ENCODE measurements at places on chromosomes 1 and 21. TPM values are rescaled to one million over a fixed set of nuclear protein-coding genes. Genes with fewer than 3 reads are reported as not detected.
A peak's percentile ranks its signal among the peaks of the same experiment; 100 is the strongest.

- H3K27ac ChIP-seq: no peak overlapping the region
- no peak overlapping the region for H3K4me3 ChIP-seq
- no peaks in the 10 kb centered on the region for H3K4me1 ChIP-seq
- H3K36me3 ChIP-seq: no peaks in the 10 kb centered on the region
- DNase-seq: peak; percentile 86
These were observed 65.9 kb downstream of the NDUFS5 start for GRCh38 chr1:39091845-39092645.

GRCh38 chr1:117572546-117572945 lies 33.3 kb upstream of the TENT5C start:
- peaks cover 17% of the 10 kb centered on the region for H3K4me1 ChIP-seq
- peak; percentile 77 for DNase-seq
- no peak overlapping the region for H3K27ac ChIP-seq
- peak overlapping the region; percentile 2 for H3K4me3 ChIP-seq
- H3K27me3 ChIP-seq: peaks cover 7% of the 10 kb centered on the region

- H3K27me3 ChIP-seq: no peaks in the 10 kb centered on the region
- H3K4me3 ChIP-seq: no peak overlapping the region
- no peak overlapping the region for H3K27ac ChIP-seq
- DNase-seq: no peak
- peaks cover 47% of the 10 kb centered on the region for H3K36me3 ChIP-seq
These were observed 100.2 kb upstream of the GNG4 start for GRCh38 chr1:235749755-235750300.

Gene ATAD3B
- total RNA-seq: 98.5 TPM

DNA sequence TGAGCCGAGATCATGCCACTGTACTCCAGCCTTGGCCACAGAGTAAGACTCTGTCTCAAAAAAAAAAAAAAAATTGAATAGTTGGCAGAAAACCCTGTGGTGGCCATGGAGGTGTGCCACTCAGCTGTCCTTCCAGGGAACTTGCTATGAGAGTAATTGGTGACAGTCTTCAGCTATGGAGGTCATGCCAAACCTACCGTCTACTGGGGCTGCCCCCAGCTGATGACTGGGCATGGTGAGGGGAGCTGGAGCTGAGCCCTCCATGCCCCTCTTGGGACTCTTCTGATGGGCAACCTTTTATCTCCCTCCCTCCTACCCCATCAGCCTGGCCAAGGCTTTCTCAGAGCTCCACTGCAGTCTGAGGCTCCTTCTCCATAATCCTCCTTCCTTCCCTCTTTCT lies 84.2 kb downstream of the RYR2 start:
- H3K27me3 ChIP-seq: no peaks in the 10 kb centered on the region
- DNase-seq: no peak
- H3K4me3 ChIP-seq: no peak overlapping the region

- no peaks in the 10 kb centered on the region for H3K27me3 ChIP-seq
- peaks cover 47% of the 10 kb centered on the region for H3K36me3 ChIP-seq
- H3K4me3 ChIP-seq: no peak overlapping the region
- H3K27ac ChIP-seq: peak overlapping the region; percentile 39
- DNase-seq: no peak
These were observed 11.9 kb downstream of the NIPAL3 start for GRCh38 chr1:24427545-24427862.

DNA sequence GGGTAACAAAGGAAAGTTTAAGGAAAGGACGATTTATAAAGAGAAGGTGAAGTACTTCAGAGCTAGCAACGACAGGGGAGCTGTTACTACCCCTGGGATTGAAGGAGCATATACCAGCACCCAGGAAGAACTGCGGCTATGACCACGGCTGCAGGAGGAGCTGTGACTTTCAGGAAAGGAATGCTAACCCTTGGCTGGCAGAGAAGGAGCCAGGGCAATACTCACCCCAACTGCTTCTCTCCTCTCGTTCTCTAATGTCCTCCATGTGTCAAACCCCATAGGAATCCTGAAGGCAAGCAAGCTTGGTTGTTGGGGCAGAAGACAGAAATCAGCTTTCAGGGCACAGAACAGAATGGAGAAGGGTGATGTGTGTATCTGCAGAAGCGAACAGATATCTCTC lies 120.5 kb downstream of the TMEM53 start:
- no peaks in the 10 kb centered on the region for H3K36me3 ChIP-seq
- H3K4me3 ChIP-seq: no peak overlapping the region
- H3K27me3 ChIP-seq: peaks cover 3% of the 10 kb centered on the region
- H3K27ac ChIP-seq: no peak overlapping the region
- DNase-seq: no peak
- H3K4me1 ChIP-seq: no peaks in the 10 kb centered on the region

GRCh38 chr1:59697150-59697800 lies 117.5 kb upstream of the HOOK1 start:
- H3K27me3 ChIP-seq: peaks cover under 1% of the 10 kb centered on the region
- peak overlapping the region; percentile 84 for H3K4me3 ChIP-seq
- H3K4me1 ChIP-seq: peaks cover 26% of the 10 kb centered on the region
- H3K36me3 ChIP-seq: peaks cover 3% of the 10 kb centered on the region
- H3K27ac ChIP-seq: peak overlapping the region; percentile 89

Gene ATP6V1G3
- not detected for total RNA-seq

Measured in activated CD4-positive, alpha-beta T cell treated with anti-CD3 and anti-CD28 coated beads, Interleukin-2, amount 10 ng/mL, durations not matched to agents 24 days and 14 days (primary cell).